ENCODE measurements at places on chromosomes 1 and 21.

DNA sequence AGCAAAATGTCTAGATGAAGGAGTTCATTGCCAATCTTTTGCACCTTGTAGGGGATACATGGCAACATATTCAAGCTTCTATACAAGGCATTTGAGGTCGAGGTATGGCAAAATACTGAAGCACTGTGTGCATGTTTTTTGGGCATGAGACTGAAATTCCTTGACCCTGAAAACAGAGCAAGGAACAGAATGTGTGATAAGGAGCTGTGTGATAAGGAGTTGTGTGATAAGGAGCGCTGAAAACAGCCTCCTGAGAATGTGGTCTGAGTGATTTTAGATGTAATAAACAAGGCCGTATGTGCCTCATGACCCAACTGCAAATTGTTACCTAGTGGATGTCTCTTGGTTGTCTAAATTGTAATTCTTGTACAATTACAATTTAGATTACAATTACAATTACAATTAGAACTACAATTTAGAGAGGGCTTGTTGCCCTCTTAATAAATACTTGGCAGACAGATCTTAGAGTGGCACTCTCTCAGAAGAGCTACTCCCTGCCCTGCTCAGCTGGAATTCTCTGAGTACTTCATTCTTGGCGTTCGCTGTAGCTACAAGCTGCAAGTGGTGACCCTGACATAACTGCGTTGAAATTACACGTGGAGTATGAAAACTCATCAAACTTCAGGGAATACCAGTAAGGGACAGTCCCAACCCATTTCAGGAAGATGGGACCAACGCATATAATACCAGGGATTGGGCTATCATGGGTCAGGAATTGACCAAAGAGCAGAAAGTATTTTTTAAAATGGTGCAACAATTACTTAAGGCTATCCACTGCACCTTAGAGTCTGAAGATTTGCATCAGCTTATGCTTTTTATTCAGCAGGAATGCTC is 20.0 kb upstream of the ITLN1 start:
- DNase-seq: no peak

GRCh38 chr1:228155596-228156514 is 6.1 kb downstream of the GJC2 start:
- DNase-seq: peak; percentile 11

GRCh38 chr21:35217504-35218060 is 168.5 kb upstream of the RUNX1 start:
- DNase-seq: no peak

GRCh38 chr1:215793180-215793579 is 226.1 kb downstream of the KCTD3 start:
- no peak for DNase-seq

- no peak for DNase-seq
These were observed 16.6 kb upstream of the TRIM45 start for GRCh38 chr1:117138106-117138505.

DNA sequence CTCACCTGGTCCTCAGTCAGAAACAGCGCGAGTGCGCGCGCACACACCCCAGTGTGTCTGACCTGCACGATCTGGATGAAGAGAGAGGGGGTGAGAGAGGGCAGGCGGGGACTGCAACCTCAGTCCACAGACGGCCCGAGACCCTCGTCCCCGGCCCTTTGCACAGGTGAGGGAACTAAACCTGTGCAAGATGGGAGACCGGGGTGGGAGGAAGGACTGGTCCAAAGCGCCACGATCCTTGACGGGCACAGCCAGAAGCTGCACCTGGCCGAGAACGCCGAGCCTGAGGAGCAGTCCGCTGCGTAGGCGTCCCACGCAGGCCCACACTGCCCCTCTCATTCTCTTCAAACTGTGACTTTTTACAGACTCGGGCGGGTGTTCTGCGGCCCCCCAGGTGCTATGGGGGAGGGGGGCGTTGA is 519 bp upstream of the IQCC start:
- DNase-seq: no peak

DNA sequence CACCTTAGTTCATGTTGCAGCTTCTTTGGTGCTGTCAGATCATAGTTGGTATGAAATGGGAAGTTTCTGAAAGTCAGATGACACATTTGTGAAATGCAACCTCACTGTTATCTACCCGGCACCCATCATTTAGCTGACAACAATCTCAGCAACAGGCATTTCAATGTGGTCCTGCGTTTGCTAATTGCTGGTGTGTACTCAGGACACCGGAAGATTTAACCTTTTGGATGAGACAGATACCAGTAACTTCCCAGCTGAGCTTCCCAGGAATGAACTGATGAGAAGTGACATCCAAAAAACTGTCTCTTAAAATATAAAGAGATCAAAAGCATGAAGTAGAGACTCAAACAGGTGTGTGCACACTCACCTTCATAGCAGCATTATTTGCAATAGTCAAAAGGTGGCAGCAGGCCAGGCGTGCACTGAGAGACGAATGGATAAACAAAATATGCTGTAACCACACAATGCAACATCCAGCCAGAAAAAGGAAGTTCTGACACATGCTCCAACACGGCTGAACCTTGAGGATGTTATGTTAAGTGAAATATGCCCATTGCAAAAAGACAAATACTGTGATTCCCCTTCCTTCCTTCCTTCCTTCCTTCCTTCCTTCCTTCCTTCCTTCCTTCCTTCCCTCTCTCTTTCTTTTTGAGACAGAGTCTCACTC is 7.9 kb upstream of the CLDN14 start:
- no peak for DNase-seq

DNA sequence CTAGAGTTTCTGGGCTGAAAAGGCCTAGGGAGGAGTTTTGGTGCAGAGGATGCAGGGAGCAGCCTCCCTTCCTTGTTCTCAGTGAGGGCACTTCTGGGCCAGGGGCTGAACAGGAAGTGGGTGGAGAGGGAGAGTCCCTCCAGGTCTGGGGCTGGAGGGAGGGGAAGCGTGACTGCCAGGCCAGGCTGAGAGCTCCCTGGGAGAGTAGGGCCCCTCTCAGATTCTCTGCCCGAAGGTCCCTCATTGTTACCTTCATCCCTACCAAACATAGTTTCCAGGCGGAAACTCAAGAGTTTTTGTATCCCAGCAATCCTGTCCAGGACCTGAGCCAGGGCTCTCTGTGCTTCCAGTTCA is 36.8 kb downstream of the CITED4 start:
- DNase-seq: no peak

DNA sequence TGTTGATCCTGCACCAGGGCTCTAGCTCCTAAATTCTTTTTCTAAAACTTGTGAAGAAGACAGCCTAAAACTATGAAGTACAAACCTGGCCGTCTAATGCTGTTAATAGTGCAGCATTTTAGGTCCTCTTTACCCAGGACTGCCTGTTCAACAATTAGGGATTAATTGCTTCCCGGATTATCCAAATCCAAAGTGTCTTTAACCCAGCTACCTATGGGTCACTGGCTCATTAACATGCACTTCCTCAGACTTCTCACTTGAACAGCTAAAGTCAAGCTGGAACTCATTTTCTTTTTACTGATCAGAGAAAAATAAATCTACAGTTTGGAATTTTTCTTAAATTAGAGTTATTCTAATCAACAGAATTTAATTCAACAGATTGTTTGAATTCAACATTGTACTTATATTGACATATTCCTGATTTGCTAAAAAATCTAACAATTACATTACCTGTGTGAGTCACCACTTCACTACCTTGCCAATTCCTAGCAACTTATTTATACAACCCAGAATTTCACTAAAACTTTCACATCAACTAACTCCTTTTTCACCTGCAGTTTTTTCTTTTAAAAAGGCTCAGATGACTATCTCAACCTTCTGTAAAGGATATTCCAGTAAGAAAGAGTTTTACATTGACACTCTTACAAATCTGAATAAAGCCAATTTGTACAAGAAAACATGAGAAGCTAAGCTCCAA is 3.3 kb downstream of the HNRNPU start:
- no peak for DNase-seq

- DNase-seq: no peak
These were observed 581.1 kb downstream of the KCNT2 start for GRCh38 chr1:196027127-196027526.

DNA sequence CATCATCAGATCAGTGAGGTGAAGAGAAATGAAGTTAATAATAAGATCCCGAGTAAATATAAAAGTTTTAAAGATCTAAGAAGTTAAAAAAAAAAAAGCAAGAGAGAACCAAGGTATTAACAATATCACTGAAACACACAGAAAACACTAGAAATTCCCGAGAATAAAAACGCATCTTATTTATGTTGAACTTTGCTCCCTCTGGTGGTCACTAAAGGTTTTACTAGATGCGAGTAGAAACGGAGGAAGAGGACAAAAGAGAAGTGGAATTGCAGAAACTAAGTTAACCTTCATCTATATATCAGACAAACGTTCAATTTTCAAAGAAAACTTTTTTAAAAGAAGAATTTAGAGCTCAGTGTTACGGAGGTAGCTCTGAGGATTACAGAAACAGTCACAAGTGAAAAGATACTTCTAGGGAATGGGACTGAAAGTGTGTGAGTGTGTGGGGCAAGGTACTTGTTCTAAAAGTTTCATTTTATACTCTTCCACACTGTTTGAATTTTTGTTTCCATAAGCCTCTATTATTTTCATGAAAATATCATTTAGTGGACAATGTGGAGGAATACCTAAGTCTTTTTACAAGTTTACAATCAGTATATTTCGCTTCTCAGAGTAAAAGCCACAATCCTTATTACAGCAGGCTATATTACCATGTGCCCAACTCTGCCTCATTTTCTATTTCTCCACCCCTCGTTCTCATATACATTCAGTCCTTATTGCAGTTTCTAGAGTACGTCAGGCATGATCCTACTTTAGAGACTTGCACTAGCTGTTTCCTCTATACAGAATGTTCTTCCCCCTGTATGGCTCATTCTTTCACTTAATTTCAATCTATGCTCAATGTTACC is 19.7 kb downstream of the ACBD6 start:
- DNase-seq: no peak

- no peak for DNase-seq
These were observed 8.2 kb upstream of the TARBP1 start for GRCh38 chr1:234486858-234487840.

DNA sequence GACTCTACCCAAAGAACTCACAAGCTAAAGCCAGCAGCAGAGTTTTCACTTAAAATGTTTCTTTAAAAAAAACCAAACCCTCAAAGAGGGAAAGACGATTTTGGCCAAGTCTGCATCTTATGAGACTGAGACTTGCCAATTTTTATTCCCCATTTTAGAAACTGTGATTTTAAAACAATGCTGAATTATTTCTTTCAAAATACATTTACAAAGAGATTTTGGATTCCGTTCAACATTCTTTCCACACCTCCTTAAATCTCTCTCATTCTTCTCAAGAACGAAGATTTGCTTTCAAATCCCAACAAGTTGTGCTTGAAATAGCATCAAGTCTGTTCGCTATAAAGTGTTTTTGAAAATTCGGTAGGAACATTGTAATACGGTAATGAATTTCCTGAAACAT is 133.9 kb upstream of the VANGL1 start:
- DNase-seq: no peak

GRCh38 chr1:65021795-65022194 is 55.4 kb upstream of the JAK1 start:
- DNase-seq: no peak

DNA sequence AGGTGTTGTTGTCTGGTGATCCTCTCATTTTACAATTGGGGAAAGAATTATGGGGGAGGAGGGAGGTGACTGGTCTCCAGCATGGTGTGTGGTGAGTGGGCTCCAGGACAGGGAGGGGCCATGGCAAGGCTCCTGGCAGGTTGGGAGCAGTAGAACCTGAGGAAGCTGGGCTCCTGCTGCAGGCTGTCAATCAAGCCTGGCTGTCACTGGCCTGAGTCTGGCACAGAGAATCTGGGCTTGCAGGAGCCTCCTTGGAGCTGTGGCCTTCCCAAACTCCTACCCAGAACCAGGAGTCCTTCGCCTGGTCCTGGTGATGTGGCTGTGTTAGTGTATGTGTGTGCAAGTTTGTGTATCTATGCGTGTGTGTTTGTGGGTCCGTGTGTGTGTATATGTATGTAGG is 131.9 kb upstream of the CSF3R start:
- DNase-seq: no peak
